ENCODE measurements at places on chromosomes 5 and 9.

- DNase-seq, result peak; percentile 63
Observed at GRCh38 chr5:61215996-61216395, 53.7 kb upstream of the SMIM15 start.

GRCh38 chr9:124780757-124781151 lies 3.8 kb downstream of the OLFML2A start:
- no peak for DNase-seq

GRCh38 chr9:109908459-109909390 lies 128.7 kb downstream of the PALM2AKAP2 start:
- no peak for DNase-seq

DNA sequence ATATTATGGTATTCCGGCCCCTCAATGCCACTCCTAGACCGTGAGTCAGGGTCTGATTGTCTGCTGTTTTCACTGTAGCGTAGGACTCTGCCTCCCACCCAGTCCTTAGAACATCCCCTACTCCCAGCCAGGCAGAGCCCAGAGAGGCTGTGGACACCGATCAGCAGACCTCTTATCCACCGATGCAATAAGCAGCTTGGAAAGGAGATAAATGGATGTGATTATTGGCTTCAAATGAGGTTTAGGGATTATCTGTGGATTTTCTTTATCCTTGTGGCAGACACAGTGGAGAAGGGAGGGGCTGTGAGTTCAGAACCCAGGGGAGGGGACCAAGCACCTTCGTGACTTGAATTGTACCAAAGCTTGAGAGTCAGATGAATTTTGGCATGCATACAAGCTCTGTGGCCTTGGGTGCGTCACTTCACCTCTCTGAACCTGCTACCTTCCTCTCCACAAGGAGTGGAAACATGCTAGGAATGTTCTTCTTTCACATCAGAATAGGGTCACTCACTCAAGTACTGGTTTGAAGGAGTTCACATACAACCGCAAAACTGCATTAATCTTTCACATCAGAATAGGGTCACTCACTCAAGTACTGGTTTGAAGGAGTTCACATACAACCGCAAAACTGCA lies 83.1 kb upstream of the CPLX2 start:
- no peak for DNase-seq

GRCh38 chr9:99054581-99054980 lies 50.3 kb upstream of the TGFBR1 start:
- no peak for DNase-seq

DNA sequence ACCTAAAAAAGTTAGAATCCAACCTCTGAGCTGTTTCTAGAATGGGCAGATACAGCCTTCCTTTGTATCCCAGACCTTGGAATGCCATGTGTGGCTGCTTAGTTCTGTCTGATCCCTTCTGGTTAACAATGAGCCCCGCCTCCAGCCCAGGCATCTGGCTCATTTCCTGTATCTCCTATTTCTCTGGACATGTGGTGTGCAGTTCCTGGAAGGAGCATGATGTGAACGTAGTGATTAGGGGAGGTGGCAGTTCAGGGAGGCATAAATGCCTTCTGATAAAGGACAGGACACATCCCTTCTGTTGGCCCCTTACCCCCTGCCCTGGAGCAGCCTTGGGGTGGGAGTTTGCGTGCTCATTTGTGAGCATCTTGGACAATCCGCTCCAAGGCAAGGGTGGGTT lies 243.0 kb downstream of the ZSWIM6 start:
- no peak for DNase-seq

DNA sequence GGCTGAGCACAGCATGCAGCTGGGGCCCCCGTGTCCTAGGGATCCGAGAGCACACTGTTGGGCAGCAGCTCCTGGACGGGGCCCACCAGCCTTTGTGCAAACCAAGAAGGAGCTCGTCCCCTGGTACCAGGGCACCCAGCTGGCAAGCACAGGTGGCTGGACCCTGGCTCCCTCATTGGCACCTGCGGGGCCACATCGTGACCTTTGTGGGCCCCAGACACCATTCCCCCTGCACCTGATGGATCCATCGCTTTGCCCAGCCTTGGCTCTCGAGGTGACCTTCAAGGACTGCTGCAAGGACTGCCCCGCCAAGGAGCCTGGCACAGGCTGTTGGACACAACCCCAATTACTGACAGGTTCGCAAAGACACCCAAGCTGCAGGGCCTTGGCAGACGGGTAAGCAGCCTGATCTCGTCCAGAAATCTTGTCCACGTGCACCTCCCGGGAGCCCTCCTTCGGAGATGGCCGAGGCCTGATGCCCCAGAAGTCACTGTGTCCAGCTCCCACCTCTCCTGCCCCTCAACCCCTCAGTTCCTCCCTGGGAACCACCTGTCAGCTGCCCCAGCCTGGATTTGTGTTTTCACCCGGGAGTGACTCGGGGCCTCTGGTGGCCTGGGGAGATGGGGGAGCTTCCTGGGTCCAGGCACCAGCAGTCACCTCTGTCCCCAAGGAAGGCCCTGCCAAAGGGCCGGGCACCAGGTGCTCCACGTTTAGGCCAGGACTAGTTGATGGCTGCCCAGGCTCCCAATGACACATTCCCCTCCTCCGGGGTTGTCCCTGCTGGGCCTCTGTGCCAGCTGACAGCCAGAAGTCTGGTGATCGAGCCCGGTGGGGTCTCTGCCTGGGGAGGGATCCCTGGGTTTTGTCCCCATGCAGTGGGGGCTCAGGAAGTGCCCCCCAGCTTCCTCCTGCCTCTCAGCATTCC lies 137.1 kb upstream of the PPP1R26 start:
- DNase-seq, result no peak

DNA sequence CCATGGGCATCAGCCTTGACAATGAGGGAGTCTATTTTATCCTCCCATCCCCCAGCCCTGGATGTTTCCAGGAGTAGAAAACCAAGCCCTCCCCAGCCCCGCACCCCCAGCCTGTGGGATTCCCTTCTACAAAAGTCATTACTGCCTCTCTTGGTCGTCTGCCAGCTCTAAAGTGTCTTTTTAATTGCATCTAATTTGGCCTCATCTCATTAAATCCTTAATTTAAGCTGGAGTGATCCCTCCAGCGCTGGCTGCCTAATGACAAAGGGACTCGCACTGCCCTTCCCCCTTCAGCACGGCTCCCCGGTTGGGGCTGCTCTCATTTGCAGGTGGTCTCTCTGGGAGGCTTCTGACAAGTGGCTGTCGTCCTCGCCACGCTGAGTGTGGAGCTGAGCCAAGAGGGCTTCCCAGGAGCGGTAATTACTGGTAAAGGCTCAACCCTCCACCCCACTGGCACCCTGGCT lies 107.9 kb upstream of the ALDH1B1 start:
- DNase-seq, result no peak

DNA sequence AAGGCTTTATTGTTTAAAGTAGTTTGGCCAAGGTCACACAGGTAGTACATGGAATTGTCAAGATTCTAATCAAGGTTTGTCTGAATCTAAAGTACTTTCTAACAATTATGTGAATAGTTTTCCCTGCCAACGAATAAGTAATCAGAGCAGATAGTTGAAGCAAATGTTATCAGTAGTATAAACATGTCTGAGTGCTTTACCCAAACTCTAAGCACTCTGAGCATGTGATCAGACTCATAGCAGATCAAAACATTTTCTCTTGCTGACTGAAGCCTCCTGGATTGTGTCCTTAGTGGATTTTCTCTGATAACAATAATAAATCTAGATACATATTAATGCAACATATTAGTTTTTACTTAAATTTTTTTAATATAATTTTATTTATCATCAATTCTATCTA lies 995.0 kb downstream of the EFNA5 start:
- DNase-seq, result no peak

GRCh38 chr9:89603767-89604665 lies 796 bp upstream of the GADD45G start:
- peak; percentile 66 for DNase-seq

DNA sequence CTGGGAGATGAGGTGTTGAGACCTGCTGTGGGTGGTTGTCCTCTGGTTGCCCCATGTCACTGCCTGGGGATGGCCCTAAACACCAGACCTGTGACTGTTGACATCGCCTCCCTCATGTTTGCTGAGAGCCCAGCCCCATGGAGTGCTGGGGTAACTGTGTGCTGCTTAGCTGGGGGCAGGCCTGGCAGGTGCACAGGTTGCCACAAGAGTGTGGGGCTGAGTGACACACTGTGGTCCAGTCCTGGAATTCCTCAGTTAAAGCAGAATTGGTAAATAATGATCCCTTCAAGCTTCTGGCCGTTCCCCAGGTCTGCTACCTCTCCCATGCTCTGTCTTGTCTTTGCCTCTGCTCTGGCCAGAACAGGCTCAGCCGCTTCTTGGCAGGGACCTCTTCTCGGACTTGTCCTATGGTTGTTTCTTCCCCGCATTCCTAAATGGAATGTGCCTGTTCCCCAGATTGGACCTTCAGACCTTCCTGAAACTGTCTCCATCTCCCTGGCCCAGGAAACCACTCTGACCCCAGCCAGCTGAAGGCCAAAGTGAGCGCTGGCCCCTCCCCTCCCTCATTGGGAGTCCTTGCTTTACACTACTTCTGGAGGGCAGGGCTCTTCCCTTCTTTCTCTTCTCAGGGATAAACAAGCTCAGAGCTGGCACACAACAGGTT lies 61.2 kb upstream of the PITX1 start:
- DNase-seq, result no peak

DNA sequence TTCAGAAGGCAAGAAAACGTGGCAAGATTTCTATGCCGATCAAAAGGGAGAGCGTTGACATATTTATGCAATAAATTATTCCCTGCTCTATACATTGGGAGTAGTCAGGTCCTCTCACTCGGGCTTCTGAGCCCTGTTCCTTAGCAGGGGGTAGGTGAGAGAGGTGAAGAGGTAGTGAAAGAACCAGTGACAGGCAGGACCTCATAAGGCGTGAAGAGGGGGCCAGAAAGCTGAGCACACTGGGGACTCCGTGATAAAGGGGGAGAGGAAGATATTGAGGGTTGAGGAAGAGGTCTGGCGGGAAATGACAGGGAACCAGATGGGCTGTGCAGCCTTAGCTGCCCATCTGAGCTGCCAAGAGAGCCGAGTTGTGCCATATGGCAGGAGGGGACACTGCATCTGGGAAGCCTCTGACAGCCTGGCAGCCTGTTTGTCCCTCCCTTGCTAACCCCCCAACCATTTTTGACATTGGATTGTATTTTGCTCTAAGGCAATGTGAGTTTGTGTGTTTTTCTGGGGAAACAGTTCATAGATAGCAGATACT lies 782 bp upstream of the CDC20B start:
- no peak for DNase-seq
